ENCODE measurements at places on chromosomes 13 and 19.

DNA sequence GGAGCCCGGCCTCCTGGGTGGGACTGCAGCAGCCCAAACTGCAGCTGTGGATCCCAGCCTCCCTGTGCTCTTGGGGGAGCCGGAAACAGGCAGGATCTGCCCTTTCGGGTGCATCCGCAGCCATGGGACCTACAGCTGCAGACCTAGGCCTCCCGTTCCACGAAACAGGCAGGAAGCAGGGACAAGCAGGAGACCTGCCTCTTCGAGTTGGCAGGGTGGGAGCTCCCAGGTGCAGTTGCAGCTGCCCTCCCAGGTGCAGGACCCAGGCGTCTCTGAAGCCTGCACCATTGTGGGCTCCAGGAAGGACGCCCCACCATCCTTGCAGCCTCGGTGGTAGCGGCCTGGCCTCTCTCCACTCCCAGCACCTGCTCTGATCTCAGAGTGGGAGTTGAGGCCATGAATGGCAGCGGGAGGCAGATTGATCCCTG, 189.0 kb upstream of the KLHL1 start:
- DNase-seq: no peak

- no peak for DNase-seq
Measured at GRCh38 chr13:20157151-20157796, 3.6 kb downstream of the GJA3 start.

GRCh38 chr19:18415178-18415867, 3.9 kb upstream of the SSBP4 start:
- peak; percentile 83 for DNase-seq

DNA sequence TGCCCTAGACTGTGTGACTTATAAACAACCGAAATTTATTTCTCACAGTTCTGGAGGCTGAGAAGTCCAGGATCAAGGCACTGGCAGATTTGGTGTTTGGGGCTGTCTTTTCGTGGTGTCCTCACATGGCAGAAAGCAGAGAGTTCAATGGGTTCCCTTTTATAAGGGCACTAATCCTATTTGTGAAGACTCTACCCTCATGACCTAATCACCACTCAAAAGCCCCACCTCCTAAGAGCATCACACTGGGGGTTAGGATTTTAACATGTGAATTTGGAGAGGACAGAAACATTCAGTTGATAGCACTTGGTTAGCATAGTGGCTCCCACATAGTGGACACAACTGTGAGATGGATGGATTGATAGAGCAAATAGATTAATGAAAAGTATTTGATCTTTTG, 21.5 kb upstream of the GPR18 start:
- no peak for DNase-seq

GRCh38 chr13:57611969-57612368, 19.6 kb upstream of the PCDH17 start:
- DNase-seq: no peak

- DNase-seq: peak; percentile 18
Measured at GRCh38 chr19:16328824-16329482, 4.3 kb downstream of the KLF2 start.

DNA sequence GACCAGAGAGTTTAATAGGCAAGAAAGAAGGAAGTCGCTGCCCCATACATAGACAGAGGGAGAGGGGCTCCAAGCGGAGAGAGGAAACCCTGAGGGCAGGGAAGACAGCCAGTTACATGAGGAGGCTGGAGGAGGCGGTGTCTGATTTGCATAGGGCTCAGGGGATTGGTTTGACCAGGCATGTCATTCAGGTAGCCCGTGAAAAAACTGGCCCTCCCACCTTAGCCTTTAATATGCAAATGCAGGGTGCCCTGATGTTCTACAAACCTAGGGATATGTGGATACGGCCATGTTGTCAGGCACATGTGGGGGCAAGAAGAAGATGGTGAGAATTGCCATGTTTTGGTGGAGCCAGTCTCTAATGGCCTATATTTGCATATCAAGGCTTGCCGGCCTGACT, 1461.6 kb downstream of the PCDH9 start:
- no peak for DNase-seq

DNA sequence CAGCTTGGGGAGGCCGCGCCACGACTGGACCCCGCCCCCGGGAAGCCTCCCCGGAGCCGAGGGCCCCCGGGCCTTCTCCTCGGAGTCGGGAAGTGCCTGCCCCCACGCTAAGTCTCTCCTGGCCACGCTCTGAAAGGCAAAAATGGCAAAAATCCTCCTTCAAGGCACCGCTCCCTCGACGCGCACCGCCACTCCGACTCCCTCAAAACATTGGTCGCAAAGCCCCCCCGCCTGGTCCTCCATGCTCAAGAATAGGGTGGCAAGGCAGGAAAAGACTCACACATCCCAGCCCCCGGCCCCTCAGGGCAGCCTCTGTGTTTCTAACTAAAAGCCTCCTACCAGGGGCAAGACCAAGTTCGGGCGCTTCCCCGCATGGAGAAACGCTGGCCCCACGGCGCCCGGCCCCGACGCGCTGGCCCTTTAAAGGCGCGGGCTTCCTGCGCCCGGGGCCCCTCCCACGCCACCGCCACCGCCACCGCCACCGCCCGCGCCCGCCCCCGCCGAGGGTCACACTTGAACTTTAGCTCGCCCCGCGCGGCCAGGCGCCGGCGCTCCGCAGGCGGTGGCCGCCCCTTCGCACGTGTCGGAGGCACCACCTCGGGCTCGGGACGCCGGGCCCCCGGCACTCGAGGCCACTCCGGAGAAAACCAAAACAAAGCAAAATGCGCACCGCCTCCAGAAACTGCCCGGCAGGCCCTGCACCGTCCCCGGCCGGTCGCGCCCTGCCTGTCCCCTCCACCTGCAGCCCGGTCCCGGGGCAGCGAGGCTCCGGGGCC, 1.9 kb downstream of the FOXO1 start:
- DNase-seq: no peak

- DNase-seq: no peak
Measured at GRCh38 chr19:52138983-52139251, 821 bp downstream of the ZNF616 start.

- no peak for DNase-seq
Measured at GRCh38 chr13:70634893-70635292, 526.6 kb upstream of the KLHL1 start.

- no peak for DNase-seq
Measured at GRCh38 chr13:63455938-63456337, 2040.3 kb upstream of the PCDH20 start.

GRCh38 chr13:112704308-112705145, 14.7 kb downstream of the ATP11A start:
- DNase-seq: no peak

GRCh38 chr13:74388626-74389025, 254.4 kb upstream of the KLF12 start:
- no peak for DNase-seq

- DNase-seq: no peak
Measured at GRCh38 chr19:7326105-7326877, 22.4 kb upstream of the ARHGEF18 start.

DNA sequence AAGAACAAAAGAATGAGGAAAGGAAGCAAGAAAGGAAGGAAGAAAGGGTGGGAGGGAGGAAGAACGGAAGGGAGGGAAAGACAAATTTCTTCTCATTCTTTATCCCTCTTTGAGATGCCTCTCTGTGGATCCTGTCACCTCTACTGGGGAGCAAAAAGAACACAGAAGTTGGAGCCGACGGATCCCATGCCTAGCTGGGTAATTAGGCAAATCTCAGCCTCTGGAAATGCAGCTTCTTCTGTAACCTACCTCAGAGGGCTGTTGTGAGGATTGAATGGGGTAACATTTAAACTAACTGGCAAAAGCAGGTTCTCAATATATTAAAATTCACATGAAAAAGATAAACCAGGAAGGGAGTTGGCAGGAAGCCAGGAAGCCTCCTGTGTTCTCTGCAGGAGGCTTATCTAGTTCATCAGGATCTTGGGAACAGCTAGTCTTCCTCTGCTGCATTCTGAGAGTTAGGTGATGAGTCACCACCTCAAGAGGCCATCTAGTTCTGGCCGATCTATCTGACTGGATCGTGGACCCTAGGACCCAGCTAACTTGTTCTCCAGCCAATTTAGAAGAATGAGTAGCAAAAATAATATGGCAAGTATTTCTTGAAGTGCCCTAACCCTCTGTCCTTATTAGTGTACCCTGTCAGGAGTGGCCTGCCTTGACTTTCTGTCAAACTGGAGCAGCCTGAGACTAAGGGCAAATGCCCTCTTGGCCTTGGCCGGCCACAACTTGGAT, 15.2 kb upstream of the CPB2 start:
- DNase-seq: peak; percentile 54

DNA sequence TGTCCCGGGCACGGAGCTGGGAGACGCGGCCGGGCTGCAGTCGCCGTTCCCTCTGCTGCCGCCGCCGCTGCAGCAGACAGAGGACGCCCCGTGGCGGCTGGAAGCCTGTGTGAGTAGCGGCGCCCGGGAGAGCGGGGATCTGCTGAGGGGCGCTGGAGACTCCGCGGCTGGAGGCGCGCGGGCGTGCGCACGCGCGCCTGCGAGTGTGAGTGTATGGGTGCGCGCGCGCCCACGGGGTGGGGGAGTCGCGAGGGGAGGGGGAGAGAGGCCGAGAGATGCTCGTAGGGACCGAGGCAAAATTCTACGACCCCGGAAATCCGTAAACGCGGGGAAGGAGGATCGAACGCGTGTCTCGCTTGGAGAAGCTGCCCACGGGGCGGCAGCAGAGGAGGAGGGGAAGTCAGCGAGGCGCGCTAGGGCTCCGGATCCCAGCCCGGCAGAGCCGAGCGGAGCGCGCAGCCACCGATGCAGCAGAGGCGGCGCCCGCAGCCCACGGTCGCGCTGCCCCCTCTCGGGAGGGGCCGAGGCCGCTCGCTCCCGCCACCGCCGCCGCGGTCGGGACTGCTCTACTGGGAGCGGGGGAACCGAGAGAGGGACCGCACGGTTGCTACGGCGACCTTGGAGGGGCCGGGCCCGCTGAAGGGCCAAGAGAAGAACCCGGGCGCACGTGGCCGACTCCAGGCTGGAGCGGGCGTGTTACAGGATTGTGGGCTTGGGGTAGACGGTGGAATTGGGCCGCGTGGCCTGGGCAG, at the start of gene ENOX1:
TSS of gene ENOX1 (minus strand) at position 207 of the 752 bp plus-strand sequence.
- DNase-seq: peak; percentile 84

DNA sequence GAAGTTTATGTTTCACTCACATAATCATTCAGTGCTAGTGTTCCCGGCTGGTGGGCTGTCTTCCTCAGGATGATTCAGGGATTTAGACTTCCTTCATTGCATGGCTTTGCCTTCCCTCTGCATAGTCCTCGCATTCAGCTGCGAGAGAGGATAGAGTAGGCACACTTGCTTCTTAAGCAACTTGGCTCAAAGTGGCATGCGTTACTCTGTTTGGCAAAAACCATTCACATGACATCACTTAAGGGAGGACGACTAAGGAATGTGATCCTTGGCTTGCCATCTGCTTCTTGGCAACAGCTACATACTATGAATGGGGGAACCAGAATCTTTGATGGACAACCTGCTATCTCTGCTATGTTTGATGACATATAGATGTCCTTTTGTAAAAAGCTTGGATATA, 359.3 kb downstream of the TDRD3 start:
- no peak for DNase-seq

- DNase-seq: no peak
Measured at GRCh38 chr19:31249217-31249616, 100.0 kb downstream of the TSHZ3 start.

DNA sequence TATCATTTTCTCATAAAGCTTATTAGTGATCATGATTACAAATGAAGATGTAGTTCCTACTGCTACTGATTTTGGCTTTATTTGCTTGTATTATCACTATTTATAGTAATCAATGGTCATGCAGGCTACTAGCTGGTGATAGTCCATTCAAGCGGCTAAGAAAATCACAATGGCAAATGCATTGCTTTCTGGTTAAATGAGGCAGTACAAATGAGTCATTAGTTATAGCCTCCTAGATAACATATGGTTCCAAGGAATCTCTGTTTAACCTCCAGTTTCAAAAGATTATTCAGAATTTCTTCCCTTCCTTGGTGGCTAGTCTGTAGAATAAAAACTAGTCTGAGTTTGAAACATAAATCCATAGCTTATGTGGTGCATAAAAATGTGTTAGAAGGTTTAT, 141.3 kb upstream of the HTR2A start:
- DNase-seq: peak; percentile 15

DNA sequence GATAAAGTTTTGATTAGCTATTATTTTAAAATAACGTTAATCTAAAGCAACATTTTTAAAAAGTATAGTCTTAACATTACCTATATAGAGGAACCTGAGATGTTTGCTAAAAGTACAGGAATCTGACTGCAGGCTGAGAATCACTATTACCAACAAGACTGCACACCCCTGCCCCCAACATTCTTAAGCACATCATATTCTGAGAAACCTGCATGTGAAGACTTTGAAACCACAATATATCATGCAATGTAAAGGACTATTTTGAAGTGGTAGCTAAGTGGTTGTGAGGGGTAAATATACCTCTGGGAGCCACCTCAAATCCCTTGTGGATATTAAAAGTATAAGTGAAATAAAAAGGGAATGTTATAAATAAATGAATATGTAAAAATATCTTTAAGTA, 119.0 kb upstream of the KLF12 start:
- DNase-seq: no peak

DNA sequence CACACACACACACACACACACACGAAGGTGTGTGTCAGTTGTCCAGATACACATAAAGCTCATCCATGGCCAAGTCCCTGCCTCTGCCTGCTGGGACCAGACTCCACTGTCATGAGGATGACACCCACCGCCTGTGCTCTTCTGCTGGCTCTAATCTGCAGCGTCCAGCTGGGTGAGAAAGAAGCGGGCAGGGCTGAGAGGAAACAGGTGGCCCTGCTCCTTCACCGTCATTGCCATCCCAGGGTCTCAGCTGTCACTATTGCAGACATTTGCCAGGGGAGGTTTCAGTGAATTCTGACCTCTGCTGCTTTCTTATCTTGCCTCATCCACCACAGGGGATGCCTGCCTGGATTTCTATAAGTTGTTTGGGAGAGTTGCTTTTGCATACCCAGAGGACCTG, 31.4 kb downstream of the SCGB2B2 start:
- DNase-seq: no peak

GRCh38 chr13:80214521-80214991, 126.4 kb downstream of the SPRY2 start:
- DNase-seq: peak; percentile 42

DNA sequence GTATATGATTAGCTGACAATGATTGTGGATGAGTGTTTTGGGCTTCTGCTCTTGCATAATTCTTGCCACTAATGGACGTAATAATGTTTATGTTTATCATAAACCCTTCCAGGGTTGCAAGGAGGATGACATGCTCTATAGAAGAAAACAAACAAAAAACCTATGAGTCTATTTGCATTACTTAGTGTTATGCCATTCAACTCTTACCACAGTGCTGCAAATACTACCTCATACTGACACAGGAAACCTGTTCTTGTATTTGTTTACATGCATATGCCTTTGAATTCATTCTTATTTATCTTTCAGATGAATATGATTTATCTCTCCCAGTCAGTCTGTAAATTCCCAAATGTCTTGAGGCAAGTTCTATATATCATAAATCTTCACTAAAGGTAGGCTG, 39.6 kb upstream of the FREM2 start:
- DNase-seq: no peak

GRCh38 chr13:103236213-103236612, 170.0 kb upstream of the SLC10A2 start:
- peak; percentile 23 for DNase-seq

- DNase-seq: no peak
Measured at GRCh38 chr19:31272583-31273106, 76.6 kb downstream of the TSHZ3 start.

Data from fibroblast of skin of abdomen (primary cell).